Femur (tissue), 1 donor: ENCODE measurements at places on chromosomes 7 and 10.
A peak's percentile ranks its signal among the peaks of the same experiment; 100 is the strongest.

DNA sequence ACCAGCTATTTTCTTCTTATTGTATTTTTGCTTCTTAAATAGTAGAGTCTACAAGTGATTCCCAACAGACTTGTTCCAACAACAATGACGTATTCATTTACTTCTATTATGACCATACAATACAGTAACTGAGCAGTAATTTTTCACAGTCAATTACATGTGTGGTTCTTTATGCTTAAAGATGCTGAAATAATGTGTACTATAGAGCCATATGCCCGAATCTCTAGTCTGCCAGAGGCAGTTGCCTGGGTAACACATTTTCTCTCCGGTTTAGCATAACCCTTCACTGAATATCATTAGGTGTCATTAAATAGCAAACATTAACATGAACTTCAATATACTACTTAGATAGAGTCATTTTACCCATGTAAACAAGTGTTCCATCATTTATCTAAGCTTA is 75.0 kb downstream of the SLC25A13 start:
- no peak for DNase-seq

GRCh38 chr10:18527687-18528086 is 123.7 kb downstream of the NSUN6 start:
- no peak for DNase-seq

DNA sequence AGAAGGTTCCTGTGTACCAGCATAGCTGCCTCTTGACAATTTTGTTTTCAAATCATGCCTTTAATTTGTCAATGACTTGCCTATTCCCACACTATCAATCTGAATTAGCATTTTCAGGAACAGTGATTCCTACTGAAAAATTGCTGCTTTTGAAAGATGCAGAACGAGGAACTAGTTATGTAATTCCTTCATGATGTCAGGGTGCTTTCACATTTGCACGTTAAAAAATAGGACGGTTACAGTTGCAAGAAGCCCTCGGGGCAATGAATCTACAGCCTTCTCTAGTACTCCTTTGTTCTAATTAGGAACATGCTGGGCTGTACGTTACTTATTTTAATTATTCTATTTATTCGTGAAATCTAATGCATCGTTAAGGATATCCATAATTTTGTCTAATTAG is 253.9 kb downstream of the OTUD1 start:
- no peak for DNase-seq

DNA sequence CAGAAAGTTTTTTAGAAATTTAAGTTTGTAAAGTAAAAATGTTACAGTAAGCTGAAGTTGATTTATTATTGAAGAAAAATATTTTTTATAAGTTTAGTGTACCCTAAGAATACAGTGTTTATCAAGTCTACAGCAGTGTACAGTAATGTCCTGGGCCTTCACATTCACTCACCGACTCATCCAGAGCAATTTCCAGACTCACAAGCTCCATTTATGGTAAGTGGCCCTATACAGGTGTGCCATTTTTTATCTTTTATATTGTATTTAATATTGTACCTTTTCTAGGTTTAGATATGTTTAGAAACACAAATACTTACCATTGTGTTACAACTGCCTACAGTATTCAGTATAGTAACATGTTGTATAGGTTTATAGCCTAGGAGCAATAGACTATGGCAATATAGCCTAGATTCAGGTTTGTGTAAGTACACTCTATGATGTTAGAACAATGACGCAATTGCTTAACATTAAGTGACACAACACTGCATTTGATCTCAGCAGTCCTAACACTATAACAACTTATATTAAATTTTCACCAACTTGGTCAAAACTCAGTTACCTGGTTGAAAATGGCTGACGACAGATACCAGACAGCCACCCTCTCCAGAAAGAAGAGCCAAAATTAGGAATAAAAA is 45.7 kb downstream of the HIBADH start:
- DNase-seq, result no peak

- no peak for DNase-seq
Measured at GRCh38 chr7:16130111-16131110, 290.9 kb downstream of the CRPPA start.

DNA sequence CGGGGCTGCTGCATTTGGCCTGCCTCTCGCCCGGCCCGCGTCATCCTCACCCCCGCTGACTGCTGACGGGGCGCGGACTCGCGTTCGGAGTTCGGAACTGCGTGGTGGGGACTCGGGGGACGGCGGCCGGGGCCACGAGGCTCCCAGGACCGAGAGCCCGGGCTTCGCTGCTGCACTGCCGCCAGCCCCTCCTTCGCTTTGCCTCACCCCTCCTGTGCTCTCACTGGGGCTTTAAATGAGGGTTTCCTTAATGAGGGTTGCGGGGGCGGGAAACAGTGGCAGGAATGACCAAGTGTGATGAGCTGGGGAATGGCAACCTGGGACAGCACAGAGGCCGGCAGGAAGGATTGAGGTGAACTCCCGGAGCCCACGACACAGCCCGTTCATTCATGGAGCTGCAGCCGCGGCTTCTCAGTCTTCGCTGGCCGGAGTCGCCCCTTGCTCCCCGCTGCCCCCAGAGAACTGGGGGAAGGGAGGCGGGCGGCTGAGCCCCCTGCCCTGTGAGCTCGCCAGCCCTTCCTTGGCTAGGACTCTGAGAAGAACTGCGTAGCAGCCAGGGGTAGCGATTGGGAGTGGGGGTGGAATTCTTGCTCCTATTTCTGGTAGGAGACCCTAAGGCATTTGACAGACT is 1.5 kb upstream of the LRRC4 start:
- DNase-seq, result peak; percentile 43

DNA sequence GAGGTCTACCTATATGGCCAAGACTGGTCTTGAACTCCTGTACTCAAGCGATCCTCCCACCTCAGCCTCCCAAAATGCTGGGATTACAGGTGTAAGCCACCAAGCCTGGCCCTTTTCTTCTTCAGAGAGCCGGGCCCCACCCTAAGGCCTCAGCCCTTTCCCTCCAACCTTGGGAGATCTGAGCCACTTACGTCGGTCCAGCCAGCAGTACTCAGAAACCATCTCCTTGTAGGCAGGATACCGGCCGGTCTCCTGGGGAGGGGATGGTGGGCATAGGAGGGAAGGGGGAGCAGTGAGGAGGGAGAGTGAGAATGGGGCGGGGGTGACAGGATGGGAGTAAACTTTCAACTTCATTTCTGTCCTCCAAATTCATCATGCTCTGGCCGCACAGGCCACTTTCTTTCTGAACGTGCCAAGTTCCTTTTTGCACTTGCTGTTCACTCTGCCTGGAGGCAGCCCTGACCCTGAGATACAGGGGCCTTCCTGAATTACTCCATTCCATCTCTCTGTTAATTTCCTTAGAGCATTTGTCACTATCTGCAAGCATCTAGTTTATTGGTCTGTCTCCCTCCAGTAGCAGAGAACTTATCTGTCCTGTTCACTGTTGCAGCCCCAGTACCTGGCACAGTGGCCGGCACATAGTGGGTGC is 10.4 kb downstream of the PDZD7 start:
- no peak for DNase-seq

DNA sequence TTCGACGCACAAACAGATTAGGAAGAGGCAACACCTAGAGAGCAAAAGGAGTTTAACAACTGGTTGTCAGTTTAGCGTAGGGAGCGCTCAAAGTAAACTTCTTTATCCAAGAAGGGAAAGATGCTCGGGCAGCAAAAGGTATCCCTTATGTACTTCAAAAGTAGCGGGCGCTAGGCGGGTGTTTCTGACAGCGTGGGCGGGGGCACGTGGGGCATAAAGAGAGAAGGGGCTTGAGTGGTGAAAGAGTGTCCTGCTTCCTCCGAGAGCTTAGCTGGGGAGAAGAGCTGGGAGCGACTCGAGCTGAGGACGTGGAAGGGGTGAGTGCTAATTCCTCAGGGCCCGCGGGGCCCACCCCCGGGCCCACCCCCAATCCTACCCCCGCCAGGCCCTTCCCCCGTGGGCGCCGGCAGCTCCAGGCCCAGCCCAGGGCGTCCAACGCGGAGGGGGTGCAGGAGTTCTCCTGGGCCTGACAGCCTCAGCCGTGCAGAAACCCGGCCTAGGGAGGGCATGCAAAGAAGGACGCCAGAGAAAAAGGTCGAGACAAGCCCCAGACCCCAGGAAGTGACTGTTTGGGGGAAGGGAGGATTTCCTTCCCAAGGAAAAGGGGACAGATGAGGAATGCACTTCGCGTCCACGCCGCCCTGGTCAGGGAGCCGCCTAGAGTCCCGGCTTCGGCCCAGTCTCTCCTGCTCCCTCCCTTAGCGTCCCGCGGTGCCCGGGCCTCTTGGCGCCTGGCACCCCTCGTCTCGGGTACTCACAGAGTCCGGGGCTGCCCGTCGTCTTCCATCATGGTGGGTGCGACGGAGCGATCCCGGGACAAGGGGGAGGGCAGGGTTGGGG is 868 bp downstream of the TIAL1 start:
- DNase-seq, result peak; percentile 73

DNA sequence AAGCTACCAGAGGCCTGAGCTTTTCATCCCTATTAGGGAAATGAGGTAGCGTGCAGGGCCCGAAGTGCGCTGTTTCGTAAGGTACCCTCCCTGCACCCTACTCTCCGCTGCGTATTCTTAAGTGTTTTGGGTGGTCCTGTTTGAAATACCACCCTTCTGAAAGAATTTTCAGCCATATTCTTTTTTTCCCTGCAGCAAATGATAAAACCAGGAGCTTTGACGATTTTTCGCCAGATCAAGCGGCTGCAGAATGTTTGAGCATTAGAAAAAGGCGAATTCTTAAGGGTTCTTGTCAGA is 1.2 kb downstream of the RSBN1L start:
- DNase-seq, result no peak
